NCI-H1417 treated with DMSO at 0.1 percent for 48 hours (cell line): ENCODE measurements at places on chromosomes 6 and 20.

GRCh38 chr6:33028220-33028849 lies 18.9 kb upstream of the HLA-DOA start:
- no peak for DNase-seq

GRCh38 chr6:24659561-24659960 lies 7.1 kb downstream of the TDP2 start:
- no peak for DNase-seq

DNA sequence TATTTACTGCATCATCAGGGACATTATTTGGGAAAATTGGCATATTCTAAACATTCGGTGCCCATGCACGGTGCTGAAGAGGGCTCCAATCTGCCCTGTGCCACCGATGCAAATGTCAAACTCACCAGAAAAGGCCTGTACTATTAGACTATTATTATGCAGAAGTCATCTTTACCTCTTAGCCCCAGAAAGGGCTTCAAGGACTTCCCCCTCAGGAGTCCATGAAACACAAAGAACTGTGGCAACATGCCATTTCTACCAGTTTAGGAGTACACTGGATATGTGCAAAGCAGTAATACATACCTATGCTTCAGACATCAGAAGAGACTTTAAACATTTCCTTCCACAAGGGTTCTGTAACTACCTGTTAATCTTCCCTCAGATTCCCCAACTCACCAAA lies 8.6 kb downstream of the DIDO1 start:
- no peak for DNase-seq

GRCh38 chr6:20691185-20691584 lies 156.9 kb downstream of the CDKAL1 start:
- no peak for DNase-seq

- no peak for DNase-seq
Observed at GRCh38 chr6:48084201-48084600, 26.8 kb downstream of the PTCHD4 start.

GRCh38 chr6:51292659-51293058 lies 474.0 kb downstream of the TFAP2B start:
- DNase-seq = no peak

DNA sequence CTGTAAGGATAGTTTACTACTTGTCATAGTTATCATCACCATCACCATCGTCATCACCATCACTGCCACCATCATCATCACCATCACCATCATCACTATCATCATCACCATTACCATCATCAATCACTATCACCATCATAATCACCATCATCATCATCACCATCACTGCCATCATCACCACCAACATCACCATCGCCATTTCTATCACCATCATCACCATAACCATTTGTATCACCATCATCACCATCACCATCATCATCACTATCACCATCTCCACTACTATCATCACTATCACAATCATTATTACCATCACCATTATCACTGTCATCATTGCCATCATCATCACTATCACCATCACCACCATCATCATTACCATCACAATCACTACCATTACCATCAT lies 655.5 kb upstream of the DEFB115 start:
- DNase-seq = no peak

DNA sequence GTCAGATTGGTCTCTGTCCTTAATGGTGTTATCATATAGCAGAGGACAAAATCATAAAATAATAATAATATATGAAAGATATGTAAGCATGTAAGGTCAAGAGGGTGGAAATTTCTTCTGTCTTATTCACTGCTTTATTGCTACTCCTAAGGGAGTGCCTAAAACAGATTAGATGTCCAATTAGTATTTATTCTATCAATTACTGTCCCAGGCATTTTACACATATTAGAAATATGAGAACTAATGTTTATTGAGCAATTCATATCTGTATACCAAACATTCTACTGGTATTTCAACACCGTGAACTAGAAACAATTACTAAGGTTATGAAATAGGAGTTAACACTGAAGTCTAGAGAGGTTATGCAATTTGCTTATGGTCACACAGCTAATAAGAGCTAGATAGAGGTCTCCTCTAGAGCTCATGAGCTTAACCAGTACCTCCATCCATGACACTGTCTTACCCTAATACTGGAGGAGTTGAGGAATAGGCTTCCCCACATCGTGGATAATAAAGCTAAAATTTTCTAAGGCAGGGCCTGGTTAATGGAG lies 302.3 kb downstream of the PLCB1 start:
- DNase-seq = no peak

DNA sequence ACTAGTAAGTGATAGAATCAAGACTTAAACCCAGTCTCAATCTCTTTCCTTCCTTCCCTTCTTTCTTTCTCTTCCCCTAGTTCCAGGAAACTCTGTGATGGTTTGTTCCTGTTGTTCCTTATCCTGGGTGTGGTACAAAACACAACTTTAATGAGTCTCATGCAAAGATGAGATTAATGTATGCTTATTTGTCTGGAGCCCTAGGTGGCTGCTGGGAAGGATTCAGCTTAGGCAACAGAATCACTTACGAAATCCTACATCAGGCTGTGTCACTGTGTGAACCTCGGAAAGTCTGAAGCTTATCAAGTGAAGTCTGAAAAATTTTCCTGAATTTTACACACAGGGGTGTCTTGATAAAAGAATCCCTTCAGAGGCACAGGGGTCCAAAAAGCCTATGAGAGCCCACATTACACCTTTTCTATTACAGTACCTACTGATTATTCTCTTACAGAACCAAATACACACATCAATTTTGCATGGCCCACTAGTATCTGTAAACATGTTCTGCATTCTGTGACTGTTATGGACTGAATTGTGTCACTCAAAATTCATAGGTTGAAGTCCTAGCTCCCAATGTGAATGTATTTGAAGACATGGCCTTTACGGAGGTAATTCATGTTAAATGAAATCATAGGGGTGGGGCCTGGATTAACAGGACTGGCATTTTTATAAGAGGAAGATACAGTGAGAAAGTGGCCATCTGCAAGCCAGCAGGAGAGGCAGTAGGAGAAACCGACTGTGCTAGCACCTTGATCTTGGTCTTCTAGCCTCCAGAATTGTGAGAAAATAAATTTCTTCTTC lies 144.7 kb downstream of the MYB start:
- DNase-seq = no peak

- no peak for DNase-seq
Observed at GRCh38 chr6:170429450-170429849, 122.9 kb downstream of the FAM120B start.
